ENCODE measurements at places on chromosomes 7 and 10.

DNA sequence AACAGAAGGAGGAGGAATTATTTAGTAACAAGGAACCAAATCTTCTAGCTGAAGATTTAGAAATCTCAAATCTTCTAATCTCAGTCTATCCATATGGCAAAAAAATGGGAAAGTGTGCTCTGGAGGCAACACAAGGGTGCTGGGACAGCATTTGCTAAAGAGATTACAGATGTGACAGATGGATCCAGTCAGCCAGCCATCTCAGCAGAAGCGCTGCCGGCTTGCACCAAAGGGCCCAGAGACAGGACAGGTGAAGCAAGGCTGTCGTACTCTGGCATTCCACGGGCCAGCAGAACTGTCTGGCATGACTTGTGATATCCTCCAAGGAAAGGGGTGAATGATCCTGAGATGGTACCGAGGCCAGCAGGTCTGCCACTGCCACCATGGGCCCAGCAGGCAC lies 45.7 kb upstream of the GJD4 start:
- no peak for DNase-seq

DNA sequence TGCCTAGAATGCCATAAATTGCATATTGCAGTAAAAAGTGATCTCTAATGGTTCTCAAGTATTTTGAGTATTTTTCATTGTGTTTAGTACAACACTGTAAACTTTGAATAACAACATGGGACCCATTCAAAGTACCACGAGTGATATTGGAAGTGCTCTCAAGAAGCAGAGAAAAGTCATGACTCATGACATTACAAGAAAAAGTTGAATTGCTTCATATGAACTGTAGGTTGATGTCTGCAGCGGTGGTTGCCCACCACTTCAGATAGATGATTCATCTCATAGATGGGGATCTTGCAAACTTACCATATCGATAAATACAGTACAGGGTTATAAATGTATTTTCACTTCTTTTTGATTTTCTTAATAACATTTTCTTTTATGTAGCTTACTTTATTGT lies 33.9 kb downstream of the ENTPD1 start:
- no peak for DNase-seq

GRCh38 chr10:128173386-128173785 lies 47.2 kb upstream of the MKI67 start:
- no peak for DNase-seq

DNA sequence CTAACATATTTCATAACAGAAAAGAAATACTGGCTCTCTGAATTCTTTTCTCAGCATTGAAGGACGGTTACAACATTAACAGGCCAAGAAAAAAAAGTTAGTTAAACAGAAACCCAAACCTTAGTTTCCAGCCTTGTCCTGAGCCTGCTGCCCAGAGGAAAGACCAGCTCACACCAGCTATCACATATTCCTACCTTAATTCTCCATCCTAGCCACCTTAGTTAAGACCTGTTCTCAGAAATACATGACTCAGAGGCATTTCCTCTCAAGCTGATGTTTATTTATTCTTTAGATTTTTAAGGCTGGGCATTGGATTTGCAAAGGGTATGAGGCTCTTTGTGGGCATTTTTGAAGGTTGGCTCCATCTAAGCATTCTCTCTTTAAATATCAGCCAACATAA lies 34.3 kb upstream of the ADAM12 start:
- no peak for DNase-seq

DNA sequence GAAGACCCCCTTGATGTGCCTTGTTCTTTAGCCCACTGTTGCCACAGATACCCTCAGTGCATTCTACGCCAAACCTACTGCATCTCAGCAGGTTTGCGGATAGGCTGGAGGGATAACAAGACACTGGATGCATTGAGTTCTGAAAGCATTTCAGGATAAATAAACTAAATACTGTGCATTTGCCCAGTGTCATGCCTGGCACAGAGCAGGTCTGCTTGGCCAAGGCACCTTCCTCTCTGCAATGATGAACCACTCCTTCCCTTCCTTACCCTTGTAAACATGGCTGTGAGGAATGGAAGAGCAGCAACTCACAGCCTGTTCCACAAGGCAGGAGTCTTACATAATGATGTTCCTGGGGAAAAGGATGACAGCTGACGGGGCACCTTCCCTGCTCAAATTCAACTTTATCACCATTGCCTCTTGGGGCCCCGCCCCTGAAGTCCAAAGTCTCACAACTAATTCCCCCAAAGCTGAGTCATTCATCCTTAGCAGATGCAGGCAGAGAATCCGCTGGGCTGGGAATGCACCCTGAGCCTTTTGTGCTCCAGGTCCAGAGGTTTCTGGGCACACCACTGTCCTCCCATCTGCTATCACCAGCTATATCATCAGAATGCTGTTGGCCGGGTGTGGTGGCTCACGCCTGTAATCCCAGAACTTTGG lies 11.6 kb downstream of the DDX56 start:
- peak; percentile 45 for DNase-seq

DNA sequence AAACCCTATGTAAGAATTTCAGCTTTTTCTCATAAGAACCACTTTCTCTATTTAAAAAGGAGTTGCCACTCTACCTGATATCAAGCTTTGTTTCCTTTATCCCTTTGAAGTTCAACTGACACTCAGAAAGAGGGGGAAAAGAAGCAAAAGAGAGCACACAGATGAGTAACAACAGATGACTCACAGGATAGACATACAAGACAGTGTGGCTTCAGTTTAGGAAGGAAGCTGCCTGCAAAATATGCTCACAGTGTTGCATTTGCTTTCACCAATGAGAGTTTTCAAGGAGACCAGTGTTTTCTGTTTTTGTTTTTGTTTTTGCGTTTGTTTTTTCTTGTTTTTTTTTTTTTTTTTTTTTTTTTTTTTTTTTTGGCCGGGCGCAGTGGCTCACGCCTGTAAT lies 1181.6 kb downstream of the DNAJB9 start:
- no peak for DNase-seq

DNA sequence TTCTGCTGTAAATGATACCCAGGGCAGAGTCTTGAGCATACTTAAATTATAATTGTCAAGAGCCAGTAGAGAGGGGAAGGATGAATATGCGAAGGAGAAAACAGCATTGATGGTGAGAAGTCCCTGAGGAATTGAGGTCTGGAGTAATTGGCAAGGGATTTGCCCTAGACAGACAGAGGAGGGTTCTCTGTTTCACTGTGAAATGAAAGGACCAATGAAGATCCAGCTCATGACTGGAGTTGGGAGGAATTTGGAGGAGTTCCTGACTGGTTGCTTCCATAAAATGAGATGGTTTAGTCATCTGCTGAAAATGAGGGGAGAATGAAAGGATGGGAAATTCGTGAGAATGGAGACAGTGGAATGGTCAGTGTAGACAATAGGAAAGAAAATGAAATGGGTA lies 6.8 kb downstream of the PRPF18 start:
- no peak for DNase-seq

GRCh38 chr7:148761499-148762278 lies 63.0 kb downstream of the CUL1 start:
- DNase-seq, result no peak

DNA sequence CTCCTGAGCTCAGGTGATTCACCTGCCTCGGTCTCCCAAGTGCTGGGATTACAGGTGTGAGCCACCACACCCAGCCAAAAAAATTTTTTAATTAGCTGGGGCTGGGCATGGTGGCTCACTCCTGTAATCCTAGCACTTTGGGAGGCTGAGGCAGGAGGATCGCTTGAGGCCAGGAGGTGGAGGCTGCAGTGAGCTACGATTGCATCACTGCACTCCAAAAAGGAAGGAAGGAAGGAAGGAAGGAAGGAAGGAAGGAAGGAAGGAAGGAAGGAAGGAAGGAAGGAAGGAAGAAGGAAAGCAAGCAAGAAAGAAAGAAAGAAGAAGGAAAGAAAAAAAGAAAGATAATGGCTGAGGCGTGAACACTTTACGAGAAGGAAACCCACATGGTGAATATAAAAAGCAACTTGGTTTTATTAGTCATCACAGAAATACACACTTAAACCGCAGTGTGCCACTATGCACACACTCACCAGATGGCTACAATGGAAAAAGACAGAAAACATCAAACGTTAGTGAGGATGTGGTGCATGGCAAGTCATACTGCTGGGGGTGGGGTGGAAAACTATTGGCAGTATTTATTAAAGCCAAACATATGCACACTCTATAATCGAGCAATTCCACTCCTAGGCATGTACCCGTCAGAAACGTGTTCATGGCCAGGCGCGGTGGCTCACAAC lies 4.4 kb upstream of the CCL26 start:
- DNase-seq, result peak; percentile 17

- no peak for DNase-seq
Measured at GRCh38 chr10:52774600-52775106, 2.1 kb upstream of the MBL2 start.
